ENCODE measurements at places on chromosomes 1 and 21.

GRCh38 chr1:85847356-85847755, 139.1 kb upstream of the ZNHIT6 start:
- no peak overlapping the region for H3K27ac ChIP-seq
- H3K36me3 ChIP-seq = no peaks in the 10 kb centered on the region
- H3K4me1 ChIP-seq = no peaks in the 10 kb centered on the region
- H3K4me3 ChIP-seq = no peak overlapping the region

DNA sequence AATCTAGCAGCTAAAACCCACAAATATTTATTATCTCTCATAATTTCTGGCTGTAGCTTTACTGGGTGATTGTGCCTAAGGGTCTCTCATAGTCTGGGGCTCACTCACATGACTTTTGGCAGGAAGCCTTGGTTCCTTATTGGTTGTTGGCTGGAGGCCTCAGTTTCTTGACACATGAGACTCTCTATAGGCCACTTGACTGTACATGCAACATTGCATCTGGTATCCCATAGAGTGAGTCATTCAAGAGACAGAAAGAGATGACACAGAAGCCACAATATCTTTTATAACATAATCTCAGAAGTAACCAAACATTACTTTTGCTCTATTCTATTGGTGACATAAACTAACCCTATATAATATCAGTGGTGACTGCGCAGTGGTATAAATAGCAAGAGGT, 128.5 kb upstream of the HNRNPU start:
- H3K4me3 ChIP-seq = no peak overlapping the region
- H3K36me3 ChIP-seq = no peaks in the 10 kb centered on the region
- no peak overlapping the region for H3K27ac ChIP-seq
- no peaks in the 10 kb centered on the region for H3K27me3 ChIP-seq

- no peaks in the 10 kb centered on the region for H3K36me3 ChIP-seq
- DNase-seq = no peak
- H3K4me3 ChIP-seq = no peak overlapping the region
- no peaks in the 10 kb centered on the region for H3K4me1 ChIP-seq
These were observed 31.3 kb downstream of the CCN1 start for GRCh38 chr1:85611856-85612255.

GRCh38 chr1:3019516-3020051, 1.7 kb upstream of the ACTRT2 start:
- DNase-seq = no peak
- no peaks in the 10 kb centered on the region for H3K27me3 ChIP-seq
- no peaks in the 10 kb centered on the region for H3K36me3 ChIP-seq
- H3K27ac ChIP-seq = no peak overlapping the region
- no peak overlapping the region for H3K4me3 ChIP-seq
- H3K4me1 ChIP-seq = no peaks in the 10 kb centered on the region

DNA sequence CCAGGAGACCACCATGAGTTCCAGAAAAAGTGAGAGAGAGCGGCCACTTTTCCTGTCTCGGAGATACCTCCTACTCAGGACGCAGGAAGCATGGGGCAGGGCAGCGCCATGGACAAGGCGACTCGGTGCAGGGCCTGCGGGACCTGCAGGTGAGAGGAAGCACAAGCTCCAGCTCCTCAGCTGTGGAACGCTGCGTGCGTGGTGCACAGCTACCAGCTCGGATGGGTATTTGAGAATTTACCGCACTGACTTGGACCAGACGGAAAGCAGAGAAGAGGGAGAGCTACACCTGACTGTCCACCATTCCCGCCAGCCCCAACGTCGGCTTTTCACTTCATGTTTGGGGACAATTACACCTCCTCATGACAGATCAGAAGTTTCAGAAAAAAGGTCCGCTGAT, 8.2 kb upstream of the CDK11A start:
- no peak overlapping the region for H3K27ac ChIP-seq
- peaks cover 61% of the 10 kb centered on the region for H3K36me3 ChIP-seq
- no peaks in the 10 kb centered on the region for H3K4me1 ChIP-seq
- H3K27me3 ChIP-seq = no peaks in the 10 kb centered on the region

GRCh38 chr1:1784933-1785332, 6.7 kb upstream of the NADK start:
- no peaks in the 10 kb centered on the region for H3K27me3 ChIP-seq
- no peak for DNase-seq
- H3K4me3 ChIP-seq = no peak overlapping the region
- no peak overlapping the region for H3K27ac ChIP-seq
- peaks cover 60% of the 10 kb centered on the region for H3K36me3 ChIP-seq

- no peaks in the 10 kb centered on the region for H3K27me3 ChIP-seq
- DNase-seq = no peak
- H3K27ac ChIP-seq = no peak overlapping the region
- H3K4me3 ChIP-seq = no peak overlapping the region
These were observed 289.0 kb upstream of the VAMP3 start for GRCh38 chr1:7482077-7482476.

DNA sequence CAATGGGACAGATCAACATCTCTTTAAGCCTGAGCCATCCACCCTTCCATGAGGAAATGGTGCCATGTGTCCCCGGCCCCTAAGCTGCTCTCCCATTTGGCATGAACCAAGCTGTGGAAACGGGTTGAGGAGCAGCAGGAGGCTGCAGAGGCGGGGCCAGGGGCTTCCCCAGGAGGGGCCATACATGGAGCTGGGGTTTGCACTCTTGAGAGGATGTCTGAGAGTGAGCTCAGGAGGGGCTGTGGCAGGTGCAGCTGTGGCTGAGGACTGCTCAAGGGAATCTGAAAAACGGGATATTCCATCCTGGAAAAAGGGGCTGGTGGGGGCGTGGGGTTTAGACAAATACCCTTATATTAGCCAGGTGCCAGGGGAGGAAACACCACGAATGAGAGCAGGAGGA, 7.1 kb upstream of the CLEC20A start:
- no peak overlapping the region for H3K27ac ChIP-seq
- no peaks in the 10 kb centered on the region for H3K36me3 ChIP-seq
- no peak for DNase-seq
- no peaks in the 10 kb centered on the region for H3K27me3 ChIP-seq
- H3K4me3 ChIP-seq = no peak overlapping the region
- no peaks in the 10 kb centered on the region for H3K4me1 ChIP-seq

- H3K4me3 ChIP-seq = peak overlapping the region; percentile 32
- no peaks in the 10 kb centered on the region for H3K36me3 ChIP-seq
- no peaks in the 10 kb centered on the region for H3K27me3 ChIP-seq
- peak; percentile 6 for DNase-seq
- peaks cover 59% of the 10 kb centered on the region for H3K4me1 ChIP-seq
These were observed 16.7 kb upstream of the LYST start for GRCh38 chr1:235883261-235883927.

DNA sequence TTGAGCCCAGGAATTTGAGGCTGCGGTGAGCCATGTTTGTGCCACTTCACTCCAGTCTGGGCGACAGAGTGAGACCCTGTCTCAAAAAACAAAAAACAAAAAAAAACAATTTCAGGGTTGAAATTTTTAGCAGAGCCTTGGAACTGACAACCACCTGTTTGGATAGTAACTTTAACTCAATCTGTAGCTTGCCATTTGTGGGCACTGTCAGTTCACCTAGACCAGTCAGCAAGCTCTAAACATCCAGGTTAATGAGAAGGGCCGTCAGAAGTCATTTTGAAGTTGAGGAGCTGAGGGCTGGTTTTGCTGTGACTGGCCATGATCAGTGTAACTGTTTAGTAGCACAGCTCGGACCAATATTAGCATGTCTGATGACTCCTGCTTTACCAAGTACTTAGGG, 8.4 kb downstream of the TRAPPC10 start:
- no peak overlapping the region for H3K27ac ChIP-seq
- H3K4me1 ChIP-seq = peaks cover 10% of the 10 kb centered on the region
- no peak overlapping the region for H3K4me3 ChIP-seq
- H3K36me3 ChIP-seq = no peaks in the 10 kb centered on the region
- no peak for DNase-seq

GRCh38 chr1:6239950-6240768, 3.8 kb upstream of the HES3 start:
- DNase-seq = no peak
- no peaks in the 10 kb centered on the region for H3K36me3 ChIP-seq
- no peak overlapping the region for H3K27ac ChIP-seq

DNA sequence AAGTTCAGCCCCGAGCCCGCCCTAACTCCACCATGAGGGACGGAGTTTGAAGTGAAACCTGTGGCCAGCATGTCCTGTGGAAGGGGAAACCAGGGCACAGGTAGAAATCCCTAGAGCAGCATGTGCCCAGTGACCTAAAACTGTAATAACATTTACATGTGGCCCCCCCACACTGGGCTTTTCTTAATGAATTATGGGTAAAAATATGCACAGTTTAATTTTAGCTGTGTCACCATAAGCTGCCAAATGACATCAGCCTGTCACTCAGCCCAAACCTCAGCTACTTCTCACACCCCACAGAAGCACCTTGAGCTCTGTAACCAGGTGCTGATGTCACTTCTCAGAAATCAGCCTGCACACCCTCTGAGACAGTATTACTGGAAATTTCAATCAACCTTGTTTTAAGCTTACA, 50.0 kb upstream of the SLC19A1 start:
- H3K4me1 ChIP-seq = no peaks in the 10 kb centered on the region
- H3K27me3 ChIP-seq = peaks cover 4% of the 10 kb centered on the region
- H3K36me3 ChIP-seq = no peaks in the 10 kb centered on the region
- no peak overlapping the region for H3K4me3 ChIP-seq

DNA sequence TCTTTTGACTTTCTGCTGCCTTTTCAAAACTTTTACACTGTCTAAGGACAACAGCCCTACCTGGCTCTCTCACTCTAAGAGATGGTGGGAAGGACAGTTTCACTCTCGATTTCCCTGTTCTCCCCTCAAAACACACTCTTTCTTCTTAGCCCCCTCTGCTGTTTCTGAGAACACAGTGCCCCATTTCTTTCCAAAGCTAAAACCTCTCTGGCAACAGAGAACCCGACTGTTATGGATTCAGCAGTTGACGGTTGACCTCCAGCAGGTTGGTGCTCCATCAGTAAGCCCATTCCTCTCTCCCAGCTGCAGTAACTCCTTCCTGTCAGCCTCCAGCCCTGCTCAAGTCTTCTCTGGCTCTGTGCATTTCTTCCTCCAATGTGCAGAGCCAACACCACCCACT, 88.2 kb upstream of the ABCD3 start:
- H3K27me3 ChIP-seq = peaks cover 5% of the 10 kb centered on the region
- H3K4me1 ChIP-seq = peaks cover 23% of the 10 kb centered on the region
- no peak for DNase-seq
- H3K27ac ChIP-seq = no peak overlapping the region
- H3K36me3 ChIP-seq = no peaks in the 10 kb centered on the region
- no peak overlapping the region for H3K4me3 ChIP-seq

GRCh38 chr1:99644279-99645004, 1.5 kb upstream of the PALMD start:
- H3K4me3 ChIP-seq = no peak overlapping the region
- H3K27ac ChIP-seq = peak overlapping the region; percentile 90
- no peak for DNase-seq

GRCh38 chr21:44919111-44919912, 1.4 kb downstream of the ITGB2 start:
- peak overlapping the region; percentile 39 for H3K27ac ChIP-seq
- no peaks in the 10 kb centered on the region for H3K27me3 ChIP-seq
- peak overlapping the region; percentile 59 for H3K4me3 ChIP-seq
- peaks cover 41% of the 10 kb centered on the region for H3K4me1 ChIP-seq
- H3K36me3 ChIP-seq = no peaks in the 10 kb centered on the region
- no peak for DNase-seq

- H3K27me3 ChIP-seq = no peaks in the 10 kb centered on the region
- H3K4me1 ChIP-seq = no peaks in the 10 kb centered on the region
- no peaks in the 10 kb centered on the region for H3K36me3 ChIP-seq
- no peak overlapping the region for H3K4me3 ChIP-seq
- DNase-seq = no peak
These were observed 34.6 kb upstream of the APOBEC4 start for GRCh38 chr1:183687546-183688304.

- no peaks in the 10 kb centered on the region for H3K36me3 ChIP-seq
- H3K27ac ChIP-seq = no peak overlapping the region
- no peak overlapping the region for H3K4me3 ChIP-seq
- H3K27me3 ChIP-seq = no peaks in the 10 kb centered on the region
These were observed 13.6 kb upstream of the ZNF362 start for GRCh38 chr1:33242652-33243051.

- H3K36me3 ChIP-seq = no peaks in the 10 kb centered on the region
- no peak for DNase-seq
- no peak overlapping the region for H3K27ac ChIP-seq
- H3K27me3 ChIP-seq = no peaks in the 10 kb centered on the region
- peaks cover 24% of the 10 kb centered on the region for H3K4me1 ChIP-seq
These were observed 37.2 kb downstream of the GNB1 start for GRCh38 chr1:1853593-1854257.

GRCh38 chr1:230682882-230683610, 30.9 kb downstream of the AGT start:
- no peaks in the 10 kb centered on the region for H3K27me3 ChIP-seq
- H3K36me3 ChIP-seq = peaks cover 100% of the 10 kb centered on the region
- DNase-seq = no peak
- H3K4me1 ChIP-seq = peaks cover 22% of the 10 kb centered on the region
- no peak overlapping the region for H3K27ac ChIP-seq

- H3K36me3 ChIP-seq = no peaks in the 10 kb centered on the region
- DNase-seq = no peak
- H3K4me3 ChIP-seq = no peak overlapping the region
- no peaks in the 10 kb centered on the region for H3K4me1 ChIP-seq
- H3K27ac ChIP-seq = no peak overlapping the region
These were observed 36.9 kb downstream of the MYOM3 start for GRCh38 chr1:24074817-24075589.

GRCh38 chr1:97668945-97669344, 251.9 kb downstream of the DPYD start:
- no peak overlapping the region for H3K4me3 ChIP-seq
- no peak for DNase-seq
- no peaks in the 10 kb centered on the region for H3K4me1 ChIP-seq

DNA sequence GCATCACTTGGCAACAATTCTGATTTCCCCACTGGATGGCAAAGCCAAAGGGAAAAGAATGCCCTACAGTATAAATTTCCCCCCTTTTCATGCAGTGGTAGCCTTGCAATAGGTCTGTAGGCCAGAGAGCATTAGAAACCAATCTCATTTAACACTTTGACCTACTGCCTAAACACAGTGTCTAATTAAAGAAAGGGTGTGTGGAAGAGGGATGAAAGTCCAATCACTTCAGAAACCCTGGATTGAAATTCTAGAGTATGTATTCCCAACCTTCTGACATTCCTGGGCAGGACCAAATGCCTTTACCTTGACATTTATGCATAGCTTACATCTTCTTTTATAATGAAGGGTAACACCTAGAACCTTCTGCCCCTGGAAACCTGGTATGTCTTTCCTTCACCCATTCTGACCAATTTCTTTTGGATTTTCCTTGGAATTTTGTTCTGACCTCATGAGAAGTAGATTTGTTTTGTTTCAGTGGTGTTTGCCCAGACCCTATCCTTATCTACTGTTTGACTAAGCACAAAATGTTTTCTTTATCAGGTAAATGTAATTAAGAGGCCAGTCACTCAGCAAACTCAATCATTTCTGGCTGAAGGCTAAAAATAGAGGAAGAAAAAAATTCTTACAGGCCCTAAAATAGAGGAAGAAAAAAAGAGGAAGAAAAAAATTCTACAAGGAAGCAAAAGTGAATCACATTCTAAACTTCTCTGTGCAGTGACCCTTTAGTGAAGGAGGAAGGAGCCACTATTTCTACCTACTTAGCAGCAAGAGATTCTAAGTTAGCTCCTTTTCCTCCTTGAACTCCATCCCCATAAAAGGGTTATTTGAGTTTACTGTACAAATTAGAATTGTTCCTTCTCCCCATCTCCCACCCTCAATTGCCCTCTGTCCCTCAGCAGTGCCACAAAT, 129.5 kb upstream of the DSCAM start:
- H3K36me3 ChIP-seq = no peaks in the 10 kb centered on the region
- no peaks in the 10 kb centered on the region for H3K27me3 ChIP-seq
- H3K27ac ChIP-seq = no peak overlapping the region
- H3K4me3 ChIP-seq = no peak overlapping the region
- no peaks in the 10 kb centered on the region for H3K4me1 ChIP-seq
